Stimulated activated CD4-positive, alpha-beta T cell treated with anti-CD3 and anti-CD28 coated beads, TNF-alpha, amount 100 ng/mL, for 24 hours (primary cell): ENCODE measurements at places on chromosomes 3 and 15.

- no peak for DNase-seq
Observed at GRCh38 chr15:57919754-57920153, 145.8 kb downstream of the ALDH1A2 start.

DNA sequence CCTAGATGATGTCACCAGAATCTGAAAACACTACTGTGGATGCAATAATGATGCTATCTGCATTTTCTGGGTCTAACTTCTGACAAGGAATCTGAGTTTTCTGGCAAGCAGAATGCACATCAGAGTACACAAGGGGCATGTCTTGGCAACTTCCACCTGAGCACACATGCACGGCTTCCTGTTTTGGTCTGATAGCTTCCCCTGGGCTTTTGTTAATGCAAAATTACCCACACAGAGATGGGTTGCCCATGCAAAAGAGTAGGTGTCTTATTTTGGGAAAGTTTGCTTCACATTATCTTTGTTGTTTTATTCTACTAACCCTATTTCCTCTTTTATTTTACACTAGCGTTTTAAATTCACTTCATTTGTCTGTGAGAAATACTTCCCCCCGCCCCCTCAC lies 74.2 kb upstream of the SATB1 start:
- DNase-seq = no peak

- no peak for DNase-seq
Observed at GRCh38 chr3:99666201-99666600, 27.8 kb downstream of the COL8A1 start.

GRCh38 chr15:57647071-57647790 lies 55.5 kb downstream of the MYZAP start:
- DNase-seq = no peak
